ENCODE measurements at places on chromosomes 6 and 20. TPM values are rescaled to one million over a fixed set of nuclear protein-coding genes. Genes with fewer than 3 reads are reported as not detected.

GRCh38 chr20:48287552-48288170, 502.4 kb upstream of the SULF2 start:
- no peak for DNase-seq

The TFAP2A gene
- total RNA-seq, result 0.08 TPM

The SCAND1 gene
- total RNA-seq, result 44.2 TPM

DNA sequence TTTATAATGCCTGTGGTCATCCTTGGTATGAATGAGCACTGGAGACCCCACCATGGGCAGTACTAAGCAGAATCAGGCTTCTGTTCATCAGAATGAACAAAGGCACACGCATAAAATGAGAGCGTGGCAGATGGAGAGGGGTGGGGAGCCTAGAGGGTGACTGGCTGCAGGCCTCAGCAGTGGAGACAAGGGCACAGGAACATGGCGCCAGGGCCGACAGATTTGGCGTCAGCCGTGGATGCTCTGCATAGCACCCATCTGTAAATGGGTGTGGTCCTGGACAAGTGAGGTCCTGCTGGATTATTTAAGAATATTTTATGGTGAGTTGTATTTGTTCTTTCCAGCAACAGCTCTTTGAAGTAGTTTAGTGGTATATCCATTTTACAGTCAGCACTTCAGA, 33.1 kb downstream of the E2F3 start:
- no peak for DNase-seq

GRCh38 chr6:7413151-7413823, 23.7 kb downstream of the RIOK1 start:
- DNase-seq, result no peak

DNA sequence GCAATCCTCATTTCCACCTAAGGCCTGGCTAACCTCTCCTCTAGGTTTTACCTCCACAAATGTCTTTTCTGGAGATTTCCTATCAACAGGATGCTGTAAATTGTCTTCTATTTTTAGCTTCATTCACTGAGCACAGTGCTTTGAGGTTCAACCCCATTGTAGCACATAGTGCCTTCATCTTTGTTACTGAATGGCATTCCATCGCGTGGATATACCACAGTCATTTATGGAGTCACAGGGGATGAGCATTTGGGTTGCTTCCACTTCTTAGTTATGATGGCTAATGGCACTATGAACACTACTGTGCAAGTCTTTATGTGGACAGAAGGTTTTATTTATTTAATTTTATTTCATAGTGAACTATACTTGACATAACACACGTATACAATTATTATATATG, 387.1 kb downstream of the SMOC2 start:
- DNase-seq, result no peak
